ENCODE measurements at places on chromosomes 2 and 18. TPM values are rescaled to one million over a fixed set of nuclear protein-coding genes. Genes with fewer than 3 reads are reported as not detected.

The EFEMP1 gene
- total RNA-seq = not detected

The TTN gene
- total RNA-seq = 2.3 TPM

The UGT1A8 gene
- not detected for total RNA-seq

The BOLL gene
- not detected for total RNA-seq

The STPG4 gene
- 0.13 TPM for total RNA-seq

The GAL3ST2 gene
- total RNA-seq = 0.23 TPM

The YPEL5 gene
- total RNA-seq = 52.9 TPM

The SH3RF3 gene
- total RNA-seq = 0.45 TPM

The PREB gene
- 72.7 TPM for total RNA-seq

The PID1 gene
- not detected for total RNA-seq

DNA sequence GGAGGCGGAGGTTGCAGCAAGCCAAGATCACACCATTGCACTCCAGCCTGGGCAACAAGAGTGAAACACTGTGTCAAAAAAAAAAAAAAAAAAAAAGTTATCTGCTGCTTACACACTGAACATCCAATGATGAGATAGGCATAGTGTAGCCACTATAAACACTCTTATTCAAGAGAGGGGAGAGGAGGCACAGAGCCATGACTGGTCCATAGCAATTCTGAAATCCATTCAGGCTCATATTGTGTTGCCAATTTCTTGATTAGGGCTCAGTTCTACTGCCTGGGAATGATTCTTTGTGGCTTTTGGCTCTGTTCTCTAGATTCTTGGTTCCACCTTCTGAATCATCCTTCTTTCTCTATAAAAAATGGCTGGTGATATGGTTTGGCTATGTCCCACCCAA, 136.1 kb downstream of the ZFP36L2 start:
- DNase-seq = no peak

GRCh38 chr18:38930881-38931753, 1365.5 kb upstream of the CELF4 start:
- DNase-seq = no peak

DNA sequence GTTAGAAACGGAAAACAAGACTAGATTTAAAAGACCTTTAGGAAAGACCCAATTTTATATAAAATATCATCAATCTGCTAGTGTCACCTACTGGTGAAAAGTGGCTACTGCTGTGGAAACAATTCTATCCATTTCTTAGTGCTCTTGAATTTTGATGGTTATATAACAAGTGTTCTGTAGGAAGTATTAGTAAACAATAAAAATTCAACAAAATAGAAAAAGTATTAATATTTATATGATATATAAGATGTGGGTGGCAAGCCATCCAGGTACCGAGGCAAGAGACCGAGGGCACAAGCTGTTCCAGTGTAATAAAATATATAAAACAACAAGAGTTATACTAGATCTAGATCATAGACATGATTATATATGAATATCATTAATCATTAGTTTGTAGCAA, 6.2 kb upstream of the TMEM87B start:
- no peak for DNase-seq

- no peak for DNase-seq
Measured at GRCh38 chr2:158539176-158540005, 82.6 kb downstream of the PKP4 start.

- DNase-seq = peak; percentile 24
Measured at GRCh38 chr2:100643906-100644501, 81.2 kb downstream of the PDCL3 start.

DNA sequence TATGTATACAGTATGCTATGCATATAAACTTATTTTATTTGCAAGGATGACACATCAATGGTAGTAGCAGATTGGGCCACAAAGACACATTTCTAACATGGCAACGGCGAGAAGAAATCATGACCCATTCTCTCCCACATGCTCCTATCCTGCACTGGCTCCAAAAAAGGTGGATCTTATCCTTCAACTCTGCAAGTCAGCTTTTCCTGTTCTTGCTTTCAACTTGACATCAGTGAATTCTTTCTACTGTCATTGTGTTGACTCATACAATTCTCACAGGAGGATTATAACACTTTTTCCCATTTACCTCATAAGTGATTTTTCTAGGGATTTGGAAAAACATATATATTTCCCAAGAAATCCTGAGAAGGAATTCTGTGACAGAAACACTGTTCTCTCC, 53.1 kb downstream of the ACVR1 start:
- DNase-seq = no peak

DNA sequence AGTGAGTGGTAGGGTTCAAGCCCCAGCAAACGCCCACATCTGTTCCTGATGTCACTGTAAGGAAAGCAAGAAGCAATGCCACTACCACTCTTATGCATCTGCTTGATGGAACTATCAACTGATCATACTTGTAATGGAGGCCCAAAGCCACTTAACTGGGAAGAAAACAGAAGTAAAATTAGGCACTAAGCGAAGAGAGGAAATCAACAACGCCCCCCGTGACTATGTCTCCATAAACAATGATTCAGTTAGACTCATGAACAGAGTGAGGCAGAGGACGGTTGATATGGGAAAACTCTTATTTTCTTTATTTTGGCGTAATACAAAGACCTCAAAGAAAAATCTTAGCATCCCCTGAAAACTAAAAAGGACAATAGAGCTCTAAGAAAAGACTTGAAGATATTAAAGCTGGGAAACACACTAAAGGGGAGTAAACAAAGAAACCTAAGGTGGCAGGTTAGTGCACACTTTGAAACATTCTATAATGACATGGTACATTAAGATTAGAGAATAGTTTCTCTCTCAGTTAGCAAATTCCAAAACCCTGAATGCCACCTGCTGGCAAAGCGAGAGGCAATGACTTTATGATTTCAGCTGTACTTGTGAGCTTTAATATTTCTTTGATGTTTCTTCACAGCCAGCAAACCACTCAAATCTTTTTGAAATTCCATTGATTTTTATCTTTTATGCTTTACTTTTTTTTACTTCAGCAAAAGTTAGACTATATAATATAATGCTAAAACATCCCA, 86.5 kb downstream of the LRP2 start:
- no peak for DNase-seq

GRCh38 chr2:183040604-183041003, 2.3 kb upstream of the NCKAP1 start:
- no peak for DNase-seq

GRCh38 chr2:234285541-234285940, 211.3 kb downstream of the ARL4C start:
- no peak for DNase-seq

DNA sequence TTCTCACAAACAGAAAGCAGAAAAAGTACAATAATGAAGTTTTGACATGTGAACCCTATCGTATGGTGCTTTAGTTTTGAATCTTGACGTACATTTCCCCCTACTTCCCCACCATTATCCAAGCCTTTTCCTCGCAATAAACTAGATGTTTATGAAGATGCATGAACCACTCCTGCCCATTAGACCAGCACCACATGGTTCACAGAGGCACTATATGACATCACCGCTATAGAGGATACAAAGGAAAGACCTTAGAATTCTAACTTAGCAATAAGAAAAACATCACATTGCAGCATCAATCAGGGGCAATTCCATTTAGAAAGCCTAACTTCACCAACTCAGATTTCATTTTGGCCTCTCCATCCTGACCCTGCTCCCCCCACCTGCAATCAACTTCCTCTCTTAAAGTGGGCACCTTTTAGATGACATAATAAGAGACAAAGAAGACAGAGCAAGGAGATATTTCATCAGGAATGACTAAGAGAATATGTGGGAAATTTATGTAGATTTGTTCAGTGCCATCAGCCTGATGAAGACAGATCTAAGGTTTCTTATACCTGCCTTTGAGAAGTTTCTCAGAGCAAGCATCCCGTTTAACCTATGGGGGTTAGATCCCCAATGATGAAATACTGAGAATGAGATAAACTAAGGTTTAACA, 124.9 kb downstream of the PIGN start:
- no peak for DNase-seq

DNA sequence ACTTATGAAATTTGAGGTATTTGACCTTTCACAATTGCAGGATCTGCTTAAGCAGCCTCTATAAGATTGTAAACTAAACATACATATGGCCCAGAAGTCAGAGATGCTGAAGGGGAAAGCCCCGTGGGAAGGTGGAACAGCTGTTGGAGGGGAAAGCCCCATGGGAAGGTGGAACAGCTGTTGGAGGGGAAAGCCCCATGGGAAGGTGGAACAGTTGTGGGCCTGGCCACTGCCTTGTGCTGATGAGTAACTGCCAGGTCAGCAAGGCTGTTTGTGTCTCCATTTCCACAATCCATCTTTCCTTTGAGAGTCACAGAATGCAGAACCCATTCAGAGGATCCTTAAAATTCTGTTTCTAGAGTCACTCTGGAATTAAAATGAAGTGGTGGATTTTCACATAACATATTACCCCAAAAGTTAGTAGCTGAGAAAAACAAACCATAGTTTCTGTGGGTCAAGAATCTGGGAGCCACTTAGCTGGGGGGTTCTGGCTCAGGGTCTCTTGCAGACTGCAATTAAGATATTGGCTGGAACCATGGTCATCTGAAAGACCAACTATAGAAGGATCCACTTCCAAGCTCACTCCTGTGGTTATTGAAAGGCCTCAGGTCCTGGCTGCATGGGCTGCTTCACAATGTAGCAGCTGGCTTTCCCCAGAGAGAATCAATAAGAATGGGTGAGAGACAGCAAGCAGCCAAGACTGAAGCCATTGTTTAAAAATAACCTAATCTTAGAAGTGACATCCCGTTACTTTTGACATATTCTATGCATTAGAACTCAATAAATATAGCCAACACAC, 86.6 kb upstream of the CAVIN2 start:
- no peak for DNase-seq

DNA sequence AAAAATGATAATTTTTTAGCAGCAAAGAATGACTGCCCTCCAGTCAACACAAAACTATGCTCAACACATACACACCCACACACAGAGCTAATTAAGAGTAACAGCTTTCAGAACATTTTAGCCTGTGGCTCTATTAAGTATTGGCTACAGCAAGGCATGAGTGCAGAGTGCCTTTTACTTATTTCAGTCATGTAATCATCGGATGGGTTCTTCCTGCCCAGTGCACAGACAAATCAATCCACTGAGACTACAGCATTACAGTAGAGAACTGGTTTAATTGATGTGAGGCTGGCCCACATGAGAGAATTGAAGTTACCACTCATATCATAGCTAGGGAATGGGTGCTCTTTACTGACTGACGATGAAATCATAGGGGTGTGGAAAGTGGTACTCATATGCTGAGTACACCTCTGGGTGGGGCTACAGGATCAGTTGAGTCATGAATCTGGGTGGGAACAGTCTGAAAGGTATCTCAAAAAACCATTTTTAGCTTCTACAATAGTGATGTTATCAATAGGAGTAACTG, 241.0 kb downstream of the FSIP2 start:
- DNase-seq = no peak

- no peak for DNase-seq
Measured at GRCh38 chr18:21714474-21714873, 9.9 kb upstream of the ABHD3 start.

DNA sequence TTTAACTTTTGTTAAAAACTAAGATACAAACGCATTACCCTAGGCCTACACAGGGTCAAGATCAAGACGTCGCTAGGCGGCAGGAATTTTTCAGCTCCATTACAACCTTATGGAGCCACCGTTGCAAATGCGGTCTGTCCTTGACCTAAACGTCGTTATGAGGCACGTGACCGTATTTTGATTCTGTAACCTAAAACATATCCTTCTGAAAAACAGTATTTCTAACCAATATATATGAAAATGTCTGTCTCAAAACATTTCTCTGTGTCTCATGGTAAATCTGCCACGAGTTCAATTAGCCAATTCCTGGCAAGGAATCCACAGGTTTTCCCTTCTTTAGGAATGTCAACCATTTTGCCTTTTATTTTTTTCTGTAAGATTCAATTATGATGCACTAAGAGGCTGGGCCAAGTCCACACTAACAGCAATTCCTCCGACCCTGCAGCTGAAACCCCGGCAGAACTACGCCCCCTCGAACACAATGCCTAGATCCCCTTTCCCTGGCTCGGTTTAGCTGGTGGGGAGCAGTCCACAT, 1.7 kb downstream of the RTN4 start:
- no peak for DNase-seq

DNA sequence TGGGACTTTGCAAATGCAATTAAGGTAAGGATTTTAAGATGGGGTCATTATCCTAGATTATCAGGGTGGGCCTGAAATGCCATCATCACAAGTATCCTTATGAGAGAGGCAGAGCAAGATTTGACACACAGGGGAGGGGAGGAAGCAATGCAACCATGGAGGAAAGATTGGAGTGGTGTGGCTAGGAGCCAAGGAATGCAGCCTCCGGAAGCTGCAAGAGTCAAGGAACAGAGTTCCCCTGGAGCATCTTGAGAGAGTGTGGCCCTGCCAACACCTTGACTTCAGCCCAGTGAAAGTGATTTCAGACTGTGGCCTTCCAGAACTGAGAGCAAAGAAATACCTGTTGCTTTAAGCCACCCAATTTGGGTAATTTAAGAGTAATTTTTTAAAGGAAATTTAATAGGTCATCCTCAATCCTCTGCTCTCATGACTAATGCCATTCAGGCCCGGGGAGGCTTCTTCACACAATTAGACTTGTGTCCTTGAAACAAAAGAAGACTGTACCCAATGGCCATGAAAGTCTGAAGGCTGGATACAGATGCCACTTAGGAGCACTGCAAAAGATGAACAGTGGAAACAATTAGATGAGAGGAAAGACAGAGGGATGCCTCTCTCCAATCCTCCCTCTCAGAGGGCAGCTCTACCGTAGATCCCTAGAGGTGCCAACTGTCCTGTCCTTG, 250.3 kb upstream of the ID2 start:
- DNase-seq = no peak

DNA sequence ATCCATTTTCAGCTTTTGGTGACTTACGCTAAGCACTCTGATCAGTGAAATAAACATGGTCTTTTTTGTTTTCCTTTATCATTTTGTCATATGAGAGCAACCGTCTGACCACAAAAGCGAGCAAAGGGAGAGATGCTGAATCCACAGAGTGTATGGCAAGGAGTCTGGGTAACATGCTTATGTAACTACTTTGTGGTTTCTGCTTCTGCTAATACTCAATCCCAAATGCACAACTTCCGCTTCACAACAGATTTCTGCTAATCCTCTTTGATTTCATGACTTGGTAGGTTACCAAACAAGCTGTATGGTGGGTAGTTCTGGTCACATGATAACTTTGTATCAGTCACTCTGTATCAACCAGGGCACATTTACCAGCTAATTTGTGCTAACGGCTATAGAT, 908.4 kb upstream of the CRIM1 start:
- no peak for DNase-seq

DNA sequence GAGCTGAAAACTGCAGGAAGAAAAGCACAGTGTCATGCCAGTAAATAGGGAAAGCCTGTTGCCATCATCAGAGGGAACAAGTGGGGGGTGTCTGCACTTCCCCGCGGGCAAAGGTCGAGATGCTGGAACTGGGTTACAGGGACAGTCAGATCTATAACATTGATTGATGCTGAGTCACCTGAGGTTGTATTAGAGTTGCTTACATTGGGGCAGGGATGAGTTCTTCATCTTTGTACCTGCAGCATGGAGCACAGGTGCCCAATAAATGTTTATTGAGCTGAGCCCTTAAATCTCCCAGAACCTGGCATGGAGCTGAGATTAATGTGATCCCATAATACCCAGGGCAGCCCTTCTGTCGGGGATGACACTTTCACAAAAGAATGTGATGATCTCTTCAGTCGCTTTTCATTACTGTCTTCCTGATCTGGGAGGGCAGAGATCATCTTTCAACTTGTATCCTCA, 5.9 kb upstream of the RNF152 start:
- DNase-seq = no peak
